ENCODE measurements at places on chromosomes 11 and 22.
A peak's percentile ranks its signal among the peaks of the same experiment; 100 is the strongest.

DNA sequence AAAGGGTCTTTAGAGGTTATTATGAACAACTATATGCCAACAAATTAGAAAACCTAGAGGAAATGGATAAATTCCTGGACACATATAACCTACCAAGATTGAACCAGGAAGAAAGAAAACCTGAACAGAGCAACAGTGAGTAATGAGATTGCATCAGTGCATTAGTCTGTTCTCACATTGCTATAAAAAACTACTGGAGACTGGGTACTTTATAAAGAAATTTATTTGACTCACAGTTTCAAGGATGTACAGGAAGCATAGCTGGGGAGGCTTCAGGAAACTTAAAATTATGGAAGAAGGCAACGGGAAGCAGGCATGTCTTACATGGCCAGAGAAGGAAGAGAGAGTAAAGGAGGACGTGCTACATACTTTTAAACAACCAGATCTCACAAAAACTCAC, 70.8 kb upstream of the GNAZ start:
- DNase-seq, result no peak

DNA sequence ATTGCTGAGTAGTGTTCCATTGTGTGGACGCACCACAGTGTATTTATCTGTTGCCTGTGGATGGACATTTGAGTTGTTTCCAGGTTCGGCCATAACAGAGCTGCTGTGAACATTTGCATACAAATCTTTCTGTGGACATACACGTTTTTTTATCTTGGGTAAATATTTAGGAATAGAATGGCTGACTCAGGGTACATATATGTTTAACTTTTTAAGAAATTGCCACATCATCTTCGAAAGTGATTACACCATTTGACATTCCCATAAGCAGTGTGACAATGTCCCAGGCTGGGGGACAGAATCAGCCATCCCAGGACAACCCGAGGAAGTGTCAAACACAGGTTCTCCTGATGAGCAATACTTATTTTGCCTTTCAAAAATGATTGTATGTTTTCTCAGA, 87.9 kb downstream of the OSBP2 start:
- peak; percentile 30 for DNase-seq

DNA sequence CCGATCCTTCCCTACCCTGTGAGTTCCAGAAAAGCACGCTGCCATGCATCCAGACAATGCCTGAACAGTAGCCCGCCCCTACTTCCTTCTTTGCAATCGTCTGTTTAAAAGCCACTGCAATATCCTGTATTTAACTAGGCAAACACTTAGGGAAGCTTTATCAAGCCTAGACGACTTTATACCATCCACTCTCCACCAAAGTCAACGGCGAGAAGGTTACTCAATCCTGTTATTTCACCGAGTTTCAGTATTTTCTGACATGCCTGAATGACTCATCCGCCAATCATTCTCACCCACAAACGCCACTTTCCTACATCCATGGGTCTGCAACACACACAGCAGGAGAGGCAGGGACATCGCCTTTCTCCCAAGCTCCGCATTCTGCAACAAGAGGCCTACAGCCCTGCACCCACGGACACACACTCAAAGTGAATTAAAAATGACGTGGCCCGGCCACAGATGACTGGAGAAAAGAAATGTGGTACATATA, 9.3 kb downstream of the CELSR1 start:
- peak; percentile 31 for DNase-seq

GRCh38 chr11:117058761-117059261, 39.4 kb downstream of the SIK3 start:
- DNase-seq, result peak; percentile 82

DNA sequence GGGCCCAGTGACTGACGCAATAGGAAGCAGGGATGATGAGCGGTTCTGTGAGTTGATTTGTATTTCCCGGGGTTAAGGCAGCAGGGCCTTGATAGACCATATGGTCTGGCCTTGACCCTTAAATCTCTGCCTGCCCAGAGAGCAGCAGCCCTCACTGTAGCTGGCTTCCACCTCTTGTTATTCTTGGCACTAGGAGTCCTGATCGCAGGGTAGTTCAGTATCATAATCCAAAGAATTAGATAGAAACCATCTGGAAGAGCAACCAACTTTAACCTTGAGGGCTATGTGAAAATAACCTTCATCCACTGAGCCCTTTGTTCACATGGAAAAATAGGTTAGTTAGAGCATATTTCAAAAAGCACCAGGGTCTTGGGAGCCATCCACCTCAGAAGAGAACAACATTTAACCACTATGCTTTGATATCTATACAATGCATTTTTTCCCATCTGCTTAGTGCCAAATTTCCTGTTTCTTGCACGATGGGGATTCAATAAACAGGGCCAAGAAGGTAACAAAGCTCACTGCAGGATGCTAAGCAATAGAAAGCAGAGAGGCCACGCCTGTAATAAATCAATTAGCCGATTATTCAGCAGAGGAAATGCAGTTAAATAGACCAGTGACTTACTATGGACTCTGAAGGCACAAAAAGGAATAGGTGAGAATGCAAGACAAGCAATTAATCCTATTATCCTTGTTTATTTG, 761.3 kb downstream of the OPCML start:
- DNase-seq, result peak; percentile 9

DNA sequence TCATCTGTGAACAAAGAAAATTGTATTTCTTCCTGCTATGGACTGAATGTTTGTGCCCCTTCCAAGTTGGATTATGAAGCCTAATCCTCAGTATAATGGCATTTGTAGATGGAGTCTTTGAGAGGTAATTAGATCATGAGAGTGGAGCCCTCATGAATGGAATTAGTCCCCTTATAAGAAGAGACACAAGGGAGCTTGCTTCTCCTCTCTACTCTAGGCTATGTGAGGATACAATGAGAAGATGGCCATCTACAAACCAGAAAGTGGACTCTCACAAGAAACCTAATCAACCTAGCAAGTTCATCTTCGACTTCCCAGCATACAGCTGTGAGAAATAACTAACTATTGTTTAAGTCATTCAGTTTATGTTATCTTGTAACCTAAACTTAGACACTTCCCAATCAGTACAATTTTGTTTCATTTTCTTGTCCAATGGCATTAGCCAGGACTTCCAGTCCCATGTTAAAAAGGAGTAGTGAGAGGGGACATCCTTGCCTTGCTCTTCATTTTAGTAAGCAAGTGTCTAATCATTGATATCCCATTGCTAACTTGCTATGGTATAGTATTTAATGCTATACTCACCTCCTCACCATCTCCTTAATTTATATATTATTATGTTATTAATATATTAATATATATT, 45.7 kb downstream of the PDGFD start:
- DNase-seq, result no peak

DNA sequence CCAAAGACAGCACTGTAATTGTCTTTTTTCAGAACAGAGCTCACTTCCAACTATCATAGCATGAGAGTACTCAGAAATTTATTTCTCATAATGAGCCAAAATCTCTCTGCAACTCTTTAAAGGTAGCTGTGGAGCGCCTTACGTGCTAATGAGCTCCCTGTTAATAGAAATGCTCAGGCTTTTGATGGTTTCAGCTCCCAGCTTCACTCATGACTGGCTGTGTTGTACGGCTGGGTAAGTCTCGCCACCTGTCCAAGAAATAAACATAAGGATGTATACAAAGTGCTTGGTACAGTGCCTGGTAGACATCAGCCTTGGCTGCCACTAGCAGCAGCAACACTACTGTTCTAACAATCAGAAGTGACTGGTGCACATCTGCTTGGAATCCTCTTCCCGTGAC, 109.4 kb downstream of the LDLRAD3 start:
- no peak for DNase-seq

GRCh38 chr11:21811572-21811971, 381.3 kb upstream of the ANO5 start:
- no peak for DNase-seq

DNA sequence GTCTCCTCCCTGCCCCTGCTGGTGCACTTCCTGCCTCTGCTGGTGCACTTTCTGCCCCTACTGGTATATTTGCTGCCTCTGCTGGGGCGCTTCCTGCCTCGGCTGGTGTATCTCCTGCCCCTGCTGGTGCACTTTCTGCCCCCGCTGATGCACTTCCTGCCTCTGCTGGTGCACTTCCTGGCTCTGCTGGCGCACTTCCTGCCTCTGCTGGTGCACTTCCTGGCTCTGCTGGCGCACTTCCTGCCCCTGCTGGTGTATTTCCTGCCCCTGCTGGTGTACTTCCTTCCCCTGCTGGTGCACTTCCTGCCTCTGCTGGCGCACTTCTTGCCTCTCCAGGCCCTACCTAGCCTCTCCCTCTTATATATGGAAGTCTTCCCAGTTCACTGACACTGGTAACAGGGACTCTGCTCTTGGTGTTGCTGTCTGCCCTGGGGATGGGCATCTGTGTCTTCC, 10.1 kb downstream of the MTFP1 start:
- DNase-seq, result no peak

DNA sequence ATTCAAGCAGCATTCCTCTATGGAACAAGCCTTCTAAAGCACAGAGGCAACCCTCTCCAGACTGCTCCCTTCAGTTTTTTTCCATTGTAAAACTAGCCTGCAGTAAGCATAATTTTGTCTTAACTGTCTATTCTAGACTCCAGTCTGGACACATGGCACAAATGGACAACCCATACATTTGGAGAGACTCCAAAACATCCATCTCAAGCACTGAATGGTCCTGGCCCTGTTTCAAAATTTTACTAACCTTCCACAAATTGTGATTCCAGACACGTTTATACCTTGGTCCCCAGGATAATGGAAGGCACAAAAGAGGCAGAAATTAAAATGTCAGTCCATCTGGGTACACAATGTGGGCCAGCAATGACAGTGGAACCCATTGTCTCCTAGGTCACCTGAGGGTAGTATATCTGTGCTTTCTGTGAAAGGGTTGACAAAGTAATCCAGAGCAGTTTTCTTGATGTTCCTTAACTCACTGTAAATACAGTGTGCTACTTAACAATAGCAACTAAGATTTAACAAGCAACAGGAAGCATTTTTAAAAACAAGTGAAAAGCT, 16.2 kb upstream of the SESN3 start:
- no peak for DNase-seq

DNA sequence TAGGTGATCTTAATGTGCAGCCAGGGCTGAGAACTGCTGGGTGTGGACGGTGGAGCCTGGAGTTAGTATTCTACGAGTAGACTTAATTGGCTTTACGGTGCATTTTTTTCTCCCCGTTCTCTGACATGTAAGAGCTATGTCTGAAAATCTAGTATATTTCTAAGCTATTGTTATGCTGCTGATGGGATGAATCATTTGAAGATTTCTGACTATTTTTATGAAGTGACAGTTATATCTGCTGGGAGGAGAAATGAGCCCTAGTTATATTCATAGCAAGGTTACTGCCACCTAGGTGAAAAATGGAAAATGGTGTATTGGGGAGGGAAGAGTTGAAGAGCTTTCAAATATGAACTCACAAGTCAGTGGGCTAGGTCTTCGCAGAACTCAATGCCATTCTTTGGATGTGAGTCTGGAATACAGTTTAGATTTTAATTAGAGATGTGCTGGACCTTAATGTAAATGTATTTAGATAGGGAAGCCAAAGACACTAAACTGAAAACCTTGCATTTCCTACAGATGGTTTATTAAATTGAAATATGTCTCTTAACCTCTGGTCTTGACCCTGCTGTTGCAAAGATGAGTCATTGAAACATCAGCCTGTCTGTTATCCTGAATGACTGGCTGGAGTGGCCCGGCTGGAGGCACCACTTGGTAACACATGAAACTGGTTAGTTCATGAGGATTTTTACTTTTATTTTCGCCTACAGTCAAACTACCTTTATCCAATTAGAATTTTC, 293.7 kb downstream of the DDX10 start:
- peak; percentile 80 for DNase-seq

All from fibroblast of skin of back (primary cell).